Activated T-cell treated with anti-CD3 and anti-CD28 coated beads for 48 hours (primary cell): ENCODE measurements at places on chromosomes 6 and 20.
A peak's percentile ranks its signal among the peaks of the same experiment; 100 is the strongest.

- DNase-seq = no peak
Observed at GRCh38 chr20:44800391-44801046, 9.8 kb downstream of the RIMS4 start.

- no peak for DNase-seq
Observed at GRCh38 chr20:8435285-8436035, 303.4 kb downstream of the PLCB1 start.

DNA sequence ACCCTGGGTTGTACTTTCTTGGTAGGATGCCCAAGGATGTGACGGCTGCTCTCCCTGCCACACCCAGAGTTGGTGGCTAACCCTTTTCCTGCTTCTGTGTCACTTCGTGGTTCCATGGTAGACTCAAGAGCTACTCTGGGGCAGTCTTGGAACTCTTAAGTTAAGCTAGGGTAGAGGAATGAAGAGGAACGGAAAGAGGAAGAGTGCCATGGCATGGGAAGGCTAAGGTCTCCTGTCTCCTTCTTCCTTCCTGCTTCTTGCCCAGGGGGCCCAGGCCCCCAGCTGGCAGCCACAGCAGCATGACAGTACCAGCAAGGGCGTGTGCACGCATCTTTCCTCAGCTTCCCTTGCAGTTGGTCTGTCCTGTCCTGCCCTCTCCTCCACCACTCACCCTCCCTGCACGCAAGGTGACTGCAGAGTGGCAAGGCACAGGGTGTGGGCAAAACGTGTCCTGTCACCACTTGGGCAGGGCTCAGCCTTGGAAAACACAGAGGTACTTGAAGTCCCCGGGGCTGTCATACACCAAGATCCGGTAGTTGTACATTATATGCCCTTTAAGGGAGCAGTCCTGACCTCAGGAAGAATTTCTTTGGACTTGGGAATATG is 39.8 kb upstream of the TGM3 start:
- no peak for DNase-seq

DNA sequence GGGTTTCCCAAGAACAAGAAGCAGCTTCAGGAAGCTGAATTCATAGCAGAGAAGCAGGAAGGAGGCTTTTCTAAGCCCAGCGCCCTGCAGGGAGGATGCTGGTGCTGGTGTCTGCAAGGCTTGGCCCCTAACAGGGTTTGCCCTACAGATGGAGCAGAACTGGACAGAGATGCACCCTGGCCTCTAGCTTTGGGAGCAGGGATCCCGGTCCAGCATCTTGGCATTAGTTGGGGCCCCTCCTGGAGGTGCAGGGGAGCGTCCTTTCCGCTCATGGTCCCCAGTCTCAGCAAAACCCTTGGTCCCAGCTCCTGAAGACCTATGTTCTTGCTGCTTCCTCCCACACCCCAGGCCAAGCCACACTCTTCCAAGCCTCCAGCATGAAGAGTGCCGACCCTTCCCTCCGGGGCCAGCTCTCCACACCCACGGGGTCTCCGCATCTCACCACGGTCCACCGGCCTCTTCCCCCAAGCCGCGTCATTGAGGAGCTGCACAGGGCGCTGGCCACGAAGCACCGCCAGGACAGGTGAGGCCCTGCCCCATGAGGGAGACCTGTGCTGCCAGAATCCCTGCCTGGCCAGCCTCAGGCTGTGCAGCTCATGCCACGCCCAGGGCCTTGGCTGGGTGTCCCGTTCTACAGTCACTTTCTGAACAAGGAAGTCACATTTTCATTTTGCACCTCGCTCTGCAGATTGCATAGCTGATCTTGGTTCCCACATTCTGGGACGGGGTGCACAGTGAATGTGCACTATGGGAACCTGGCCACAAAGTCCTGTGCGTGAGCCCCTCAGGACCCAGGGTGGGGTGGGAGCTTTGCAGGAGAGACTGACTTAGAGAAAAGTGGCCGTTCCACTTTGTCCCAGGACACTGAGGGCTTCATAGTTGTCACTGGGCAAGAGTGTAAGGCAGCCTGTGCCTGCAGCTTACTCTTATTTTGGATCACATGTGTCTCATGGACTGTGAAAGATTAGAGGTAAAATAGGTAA is 160.2 kb downstream of the SYCP2 start:
- no peak for DNase-seq

DNA sequence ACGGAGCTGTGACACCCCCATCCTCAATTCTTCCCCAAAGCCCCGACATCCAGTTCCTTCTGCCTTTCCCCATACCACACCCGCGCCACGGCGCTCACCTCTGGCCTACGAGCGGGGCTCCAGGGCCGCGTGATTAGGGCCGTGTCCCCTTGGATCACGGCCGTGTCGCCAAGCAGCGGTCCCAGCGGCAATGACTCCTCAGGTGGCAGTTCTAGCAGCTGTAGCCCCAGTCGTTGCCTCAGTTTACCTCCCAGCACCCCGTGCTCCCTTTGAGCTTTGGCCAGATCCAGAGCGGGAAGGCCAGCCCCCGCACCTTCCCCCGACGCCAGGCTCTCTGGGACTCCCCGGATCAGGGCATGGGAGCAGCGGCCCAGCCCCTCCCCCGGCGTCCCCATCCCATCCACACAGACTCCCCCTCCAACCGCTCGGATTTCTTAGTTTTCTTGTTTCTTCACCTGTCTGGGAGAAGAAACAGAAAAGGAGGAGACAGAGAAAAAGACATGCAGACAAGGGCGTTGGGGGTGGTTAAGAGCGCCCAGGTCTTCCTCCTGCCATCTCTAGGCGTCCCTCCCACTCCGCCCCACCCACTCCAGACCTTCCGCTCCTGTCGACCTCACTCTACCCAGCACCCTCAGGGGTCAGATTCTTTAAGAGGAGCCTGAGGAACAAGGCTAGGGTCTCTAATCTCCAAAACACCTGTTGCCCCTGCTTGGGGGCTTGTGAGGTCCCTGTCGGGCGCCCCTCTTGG is at the start of gene DDAH2:
TSS of gene DDAH2 (minus strand) at position 533 of the 748 bp plus-strand sequence. CDS start at position 395, 138 bp downstream.
- no peak for DNase-seq

DNA sequence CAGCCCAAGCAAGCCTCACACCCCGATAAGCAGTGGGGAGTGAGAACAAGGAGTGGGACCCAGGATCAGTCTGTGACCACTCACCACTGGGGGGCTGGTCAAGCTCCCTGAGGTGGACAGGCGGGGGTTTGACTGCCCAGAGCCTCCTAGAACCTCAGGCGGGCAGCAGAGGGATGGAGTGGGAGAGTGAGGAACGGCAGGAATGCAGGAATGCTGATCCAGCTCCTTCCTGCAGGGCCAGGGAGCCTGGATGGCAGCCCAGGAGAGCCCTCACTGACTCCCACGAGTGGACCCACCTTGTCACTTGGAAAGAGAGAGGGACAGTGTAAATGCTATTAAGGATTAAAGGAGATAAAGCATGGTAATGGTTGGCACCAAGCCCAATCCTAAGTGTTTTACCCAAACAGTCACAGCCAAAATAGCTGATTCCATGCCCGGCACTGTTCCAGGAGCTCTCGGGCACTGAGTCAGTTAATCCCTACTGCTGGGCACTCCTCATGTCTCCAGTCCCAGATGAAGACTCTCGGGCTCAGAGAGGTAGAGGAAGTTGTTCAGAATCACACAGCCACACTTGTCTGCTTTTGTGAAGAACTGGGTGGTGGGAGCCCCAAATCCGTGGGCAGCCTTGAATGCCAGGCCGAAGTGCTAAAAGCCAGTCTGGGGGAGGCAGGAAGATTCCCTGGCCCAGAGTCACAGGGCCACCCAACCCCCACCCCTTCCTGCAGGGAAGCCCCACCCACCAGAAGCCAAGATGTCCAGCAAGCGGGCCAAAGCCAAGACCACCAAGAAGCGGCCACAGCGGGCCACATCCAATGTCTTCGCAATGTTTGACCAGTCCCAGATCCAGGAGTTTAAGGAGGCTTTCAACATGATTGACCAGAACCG is 3.1 kb downstream of the MYL9 start:
- no peak for DNase-seq

GRCh38 chr20:38060536-38060935 is 27.0 kb downstream of the RPRD1B start:
- no peak for DNase-seq

GRCh38 chr20:33811776-33812151 is 616 bp downstream of the CHMP4B start:
- DNase-seq = peak; percentile 8

- DNase-seq = no peak
Observed at GRCh38 chr6:126042001-126042419, 55.7 kb downstream of the TRMT11 start.

DNA sequence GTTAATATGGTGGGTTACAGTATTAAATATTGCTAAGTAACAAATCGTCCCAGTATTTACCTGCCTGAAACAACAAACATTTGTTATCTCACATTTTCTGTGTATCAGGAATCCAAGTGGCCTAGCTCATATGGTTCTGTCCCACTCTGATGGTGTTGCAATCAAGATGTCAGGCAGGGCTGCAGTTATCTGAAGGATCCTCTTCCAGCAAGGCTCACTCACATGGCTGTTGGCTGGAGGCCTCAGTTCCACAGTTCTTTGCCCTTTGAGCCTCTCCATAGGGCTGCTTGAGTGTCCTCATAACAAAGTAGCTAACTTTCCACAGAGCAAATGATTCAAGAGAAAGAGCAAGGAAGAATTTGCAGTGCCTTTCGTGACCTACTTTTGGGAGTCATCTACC is 17.7 kb downstream of the RAB22A start:
- no peak for DNase-seq

GRCh38 chr6:155371230-155371629 is 56.9 kb upstream of the TFB1M start:
- DNase-seq = no peak

DNA sequence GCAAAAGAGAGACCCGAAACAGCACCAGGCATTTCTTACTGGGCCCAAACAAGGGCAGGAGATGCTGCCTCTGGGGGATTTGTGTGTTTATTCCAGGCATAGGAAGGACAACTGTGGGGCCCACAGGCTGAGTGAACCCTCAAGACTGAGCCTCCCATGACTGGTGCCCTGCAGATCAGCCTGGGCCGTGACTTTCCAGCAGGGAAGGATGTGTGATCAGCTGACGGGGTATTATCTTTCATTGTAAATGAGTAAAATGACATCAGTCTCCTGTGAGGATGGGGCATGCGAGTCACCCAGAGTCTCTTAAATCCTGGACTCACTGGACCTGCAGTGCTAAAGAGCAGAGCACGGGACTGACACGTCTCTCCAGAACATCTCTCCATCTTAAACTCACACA is 3.9 kb upstream of the TEAD3 start:
- no peak for DNase-seq

DNA sequence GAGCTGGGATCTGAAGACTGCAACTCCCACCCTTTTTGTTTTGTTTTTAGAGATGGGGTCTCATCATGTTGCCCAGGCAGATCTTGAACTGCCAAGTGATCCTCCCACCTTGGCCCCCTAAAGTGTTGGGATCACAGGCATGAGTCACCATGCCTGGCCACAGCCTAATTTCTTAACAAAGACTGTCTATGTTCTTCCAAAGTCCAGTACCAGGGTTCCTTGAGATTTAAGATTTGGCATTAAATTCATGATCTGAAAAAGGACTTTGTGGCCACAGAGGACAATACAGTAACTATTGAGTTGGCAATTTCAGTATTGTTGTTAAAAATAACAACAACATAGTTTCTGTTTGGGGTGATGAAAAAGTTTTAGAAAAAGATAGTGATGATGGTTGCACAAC is 28.7 kb upstream of the BEND3 start:
- DNase-seq = no peak

DNA sequence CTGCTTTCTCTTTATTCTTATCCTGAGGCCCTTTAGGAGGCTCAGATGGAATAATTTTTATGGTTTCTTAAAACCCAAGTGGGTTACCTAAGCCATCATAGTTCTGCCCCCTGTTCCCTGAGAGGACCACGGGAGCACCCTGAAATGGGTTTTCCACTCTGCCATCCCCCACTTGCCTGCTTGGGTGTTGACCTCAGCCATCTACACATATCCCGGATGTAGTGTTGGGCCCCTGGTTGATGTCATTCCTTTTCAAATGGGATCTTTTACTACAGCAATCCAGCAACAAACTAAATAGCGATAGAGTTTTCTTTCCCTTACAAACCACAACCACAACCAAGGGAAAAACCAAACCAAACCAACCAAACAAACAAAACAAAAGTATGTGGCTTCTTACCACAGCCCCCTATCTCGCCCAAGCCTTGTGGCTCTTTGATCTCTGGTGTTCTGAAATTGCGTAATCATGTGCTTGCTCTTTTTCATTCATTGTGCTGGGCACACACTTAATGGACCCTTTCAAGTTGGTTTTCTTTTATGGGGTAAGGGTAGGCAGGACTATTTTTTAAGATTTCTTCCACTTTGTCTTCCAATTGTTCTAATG is 154.9 kb downstream of the ESR1 start:
- DNase-seq = no peak

GRCh38 chr20:33826270-33826897 is 15.2 kb downstream of the CHMP4B start:
- no peak for DNase-seq

- DNase-seq = no peak
Observed at GRCh38 chr20:59720013-59720412, 115.7 kb downstream of the PHACTR3 start.

DNA sequence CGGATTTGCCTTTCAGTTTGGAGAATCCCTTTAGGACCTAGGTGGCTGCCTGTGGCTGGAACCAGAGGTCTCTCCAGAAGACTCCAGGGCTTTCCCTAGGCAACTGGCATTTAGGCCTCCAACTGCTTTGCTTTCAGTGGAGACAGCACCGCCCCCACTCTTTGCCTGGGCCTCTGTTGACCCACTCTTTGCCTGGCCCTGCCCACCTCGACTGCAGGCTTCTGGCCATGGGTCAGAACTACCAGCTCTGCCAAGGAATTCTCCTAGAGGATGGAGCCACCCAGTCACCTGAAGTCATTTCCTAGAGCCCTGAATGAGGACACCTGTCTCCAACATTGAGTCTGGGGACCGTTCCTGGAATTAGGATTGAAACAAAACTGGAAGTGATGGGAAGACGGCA is 439.0 kb upstream of the CDH4 start:
- no peak for DNase-seq

DNA sequence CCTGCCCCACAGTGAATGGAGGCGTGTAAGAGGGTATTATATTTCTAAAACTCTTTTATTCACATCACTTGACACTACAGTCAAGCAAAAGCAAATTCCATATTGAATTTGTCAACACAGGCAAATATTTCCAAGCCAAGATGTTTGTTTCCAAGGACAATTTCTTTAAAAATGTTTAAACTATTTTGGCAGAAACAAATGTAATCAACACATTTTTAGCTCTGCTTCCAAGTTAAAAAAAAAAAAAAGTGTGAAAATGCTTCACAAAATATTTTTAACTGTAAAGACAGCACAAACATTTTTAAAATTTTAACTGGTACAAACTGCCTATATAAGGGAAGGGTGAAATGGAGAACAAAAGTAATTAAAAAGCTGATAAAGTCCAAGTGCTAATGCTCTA is 44.9 kb upstream of the DST start:
- no peak for DNase-seq

GRCh38 chr6:9540534-9541126 is 874.2 kb downstream of the TFAP2A start:
- no peak for DNase-seq

GRCh38 chr20:39800111-39800510 is 838.0 kb downstream of the DHX35 start:
- DNase-seq = no peak

- DNase-seq = no peak
Observed at GRCh38 chr6:161056451-161056850, 64.9 kb downstream of the MAP3K4 start.

- DNase-seq = no peak
Observed at GRCh38 chr20:37297066-37297736, 7.7 kb downstream of the MANBAL start.

- DNase-seq = no peak
Observed at GRCh38 chr6:54617730-54618129, 228.8 kb upstream of the FAM83B start.

- peak; percentile 38 for DNase-seq
Observed at GRCh38 chr6:142802124-142802523, 142.9 kb downstream of the HIVEP2 start.
